ENCODE measurements at places on chromosomes 16 and 17.

GRCh38 chr17:27879987-27880608, 13.1 kb downstream of the LYRM9 start:
- peak; percentile 82 for DNase-seq

DNA sequence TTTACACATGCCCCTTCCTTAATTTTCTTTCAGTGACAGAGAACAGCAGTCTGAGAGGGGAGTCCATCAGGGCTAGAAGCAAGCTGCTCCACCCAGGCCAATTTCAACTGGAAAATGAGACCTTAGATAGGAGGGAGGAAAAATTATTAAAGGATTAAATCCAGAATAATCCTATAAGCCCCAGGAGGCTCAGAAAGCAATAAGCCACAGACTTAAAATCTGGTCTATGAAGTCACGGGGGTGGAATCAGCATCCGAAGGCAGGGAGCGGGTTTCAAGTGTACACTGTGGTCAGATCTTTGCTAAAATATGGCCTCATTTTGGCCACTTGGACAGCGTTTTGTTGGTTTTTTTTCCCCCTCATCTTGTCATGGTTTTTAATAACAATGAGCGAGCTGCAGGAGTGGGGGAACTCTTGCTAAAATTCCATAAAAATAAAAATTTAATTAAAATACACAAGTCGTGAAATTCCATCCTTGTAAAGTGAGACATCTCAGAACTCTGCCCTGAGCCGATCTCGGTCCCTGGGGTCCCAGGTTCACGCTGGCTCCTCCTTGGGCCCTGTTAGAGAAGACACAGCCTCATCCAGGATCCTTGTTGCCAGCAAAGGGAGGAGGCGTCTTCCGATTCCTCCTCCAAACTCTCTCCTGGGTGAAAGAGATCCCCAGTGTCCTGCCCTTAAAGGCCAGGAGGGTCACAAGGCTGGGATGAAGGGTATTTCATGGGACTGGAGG, 51.6 kb upstream of the ETV4 start:
- no peak for DNase-seq

DNA sequence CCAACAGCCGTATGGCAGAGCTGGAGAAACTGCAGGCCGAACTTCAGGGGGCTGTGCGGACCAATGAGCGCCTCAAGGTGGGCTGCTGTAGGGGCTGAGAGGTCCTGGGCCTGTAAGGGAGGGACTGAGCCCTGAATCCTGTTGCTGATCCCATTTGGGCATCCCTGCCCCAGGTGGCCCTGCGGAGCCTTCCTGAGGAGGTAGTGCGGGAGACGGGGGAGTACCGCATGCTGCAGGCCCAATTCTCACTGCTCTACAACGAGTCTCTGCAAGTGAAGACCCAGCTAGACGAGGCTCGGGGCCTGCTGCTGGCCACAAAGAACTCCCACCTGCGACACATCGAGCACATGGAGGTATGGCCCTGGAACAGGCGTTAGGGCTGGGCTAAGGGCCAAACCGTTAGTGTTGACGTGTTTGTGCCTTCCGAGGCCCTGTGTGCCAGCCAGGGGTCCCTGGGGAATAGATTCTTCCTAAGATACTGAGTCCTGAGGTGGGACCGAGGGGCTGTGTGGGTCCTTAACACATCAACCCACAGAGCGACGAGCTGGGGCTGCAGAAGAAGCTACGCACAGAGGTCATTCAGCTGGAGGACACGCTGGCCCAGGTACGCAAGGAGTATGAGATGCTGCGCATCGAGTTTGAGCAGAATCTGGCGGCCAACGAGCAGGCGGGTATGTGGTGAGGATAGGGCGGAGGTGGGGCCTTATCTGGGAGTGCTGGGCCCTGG, 4.2 kb downstream of the RNF40 start:
- no peak for DNase-seq

DNA sequence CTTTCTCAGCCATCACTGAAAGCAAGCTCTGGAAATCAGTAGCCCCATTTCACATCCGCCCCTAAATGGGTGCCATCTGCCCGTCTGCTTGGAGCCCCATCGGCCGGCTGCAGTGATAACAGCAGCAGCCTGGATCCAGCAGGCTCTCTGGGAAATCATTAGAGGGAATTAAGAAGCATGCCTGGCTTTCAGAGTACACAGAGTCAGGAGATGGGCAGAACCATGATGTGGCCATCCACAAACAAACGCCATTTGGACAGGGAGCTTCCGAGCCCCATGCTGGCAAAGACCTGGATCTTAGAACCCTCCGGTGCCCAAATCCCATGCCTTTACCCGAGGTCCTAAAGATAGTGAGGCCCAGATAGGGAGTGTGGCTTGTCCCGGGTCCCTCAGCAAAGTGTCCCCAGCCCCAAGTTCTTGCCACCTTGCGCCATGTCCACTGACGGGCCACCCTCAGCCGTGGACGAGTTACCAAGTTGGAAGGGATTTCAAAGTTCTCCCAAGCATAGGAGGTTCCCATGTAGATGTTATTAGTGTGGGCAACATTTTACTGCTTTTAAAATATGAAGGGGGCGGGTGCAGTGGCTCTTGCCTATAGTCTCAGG, 1.0 kb upstream of the LITAF start:
- no peak for DNase-seq

GRCh38 chr17:5511401-5512225, 25.2 kb downstream of the MIS12 start:
- DNase-seq: no peak

DNA sequence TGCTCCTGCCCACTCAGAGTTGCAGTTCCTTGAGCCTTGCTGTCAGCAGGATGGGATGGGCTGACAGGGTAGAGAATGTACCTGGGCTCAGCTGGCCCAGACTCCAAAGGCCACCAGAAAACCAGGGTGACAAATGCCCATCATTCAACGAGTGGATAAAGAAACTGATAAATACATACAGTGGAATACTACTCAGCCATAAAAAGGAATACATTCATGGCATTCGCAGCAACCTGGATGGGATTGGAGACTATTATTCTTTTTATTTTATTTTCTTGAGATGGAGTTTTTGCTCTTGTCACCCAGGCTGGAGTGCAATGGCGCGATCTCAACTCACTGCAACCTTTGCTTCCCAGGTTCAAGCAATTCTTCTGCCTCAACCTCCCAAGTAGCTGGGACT, 19.9 kb downstream of the SGSM2 start:
- DNase-seq: no peak

GRCh38 chr16:73025151-73025855, 22.6 kb downstream of the ZFHX3 start:
- DNase-seq: no peak

DNA sequence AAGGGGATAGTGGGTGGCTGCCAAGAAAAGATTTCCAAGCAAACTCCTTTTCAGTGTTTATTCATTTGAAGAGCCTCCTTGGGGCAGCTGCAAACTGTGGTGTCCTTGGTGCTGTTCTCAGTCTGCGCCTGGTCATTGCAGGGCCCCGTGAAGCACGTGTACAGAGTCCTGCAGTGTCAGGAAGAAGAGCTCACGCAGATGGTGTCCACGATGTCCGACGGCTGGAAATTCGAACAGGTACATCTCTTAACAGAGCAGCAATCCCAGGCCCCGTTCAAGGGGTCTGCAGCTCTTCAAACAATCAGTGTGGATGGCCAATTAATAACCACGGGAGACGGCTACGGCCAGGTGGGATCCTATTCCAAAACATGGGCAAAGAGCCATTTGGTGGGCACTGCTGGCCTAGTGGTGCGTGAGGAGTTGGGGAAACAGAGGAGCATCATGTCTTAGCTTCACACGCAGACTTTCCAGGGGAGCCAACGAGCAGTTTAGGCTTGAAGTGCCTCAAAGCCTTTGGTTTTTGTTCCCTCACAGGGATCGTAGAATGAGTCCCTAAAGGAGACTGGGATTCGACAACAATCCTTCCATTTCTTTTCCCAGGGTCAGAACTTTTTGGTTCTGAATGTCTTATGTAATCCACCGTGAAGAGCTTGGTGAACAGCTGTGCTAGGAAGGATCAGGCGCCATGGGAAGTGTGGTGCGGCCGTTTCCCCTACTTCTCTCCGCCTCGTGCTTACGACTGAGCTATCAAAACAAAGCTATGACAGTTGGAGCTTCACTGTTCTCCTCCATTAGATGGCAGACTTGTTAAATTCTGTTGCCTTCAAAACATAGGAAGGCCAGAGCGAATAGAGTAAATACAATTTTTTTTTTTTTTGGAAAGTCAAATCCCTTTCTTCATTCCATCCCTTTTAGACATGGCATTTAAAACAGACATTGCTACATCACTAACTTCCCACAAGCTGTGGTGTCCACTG, 12.6 kb downstream of the KCTD2 start:
- DNase-seq: no peak

DNA sequence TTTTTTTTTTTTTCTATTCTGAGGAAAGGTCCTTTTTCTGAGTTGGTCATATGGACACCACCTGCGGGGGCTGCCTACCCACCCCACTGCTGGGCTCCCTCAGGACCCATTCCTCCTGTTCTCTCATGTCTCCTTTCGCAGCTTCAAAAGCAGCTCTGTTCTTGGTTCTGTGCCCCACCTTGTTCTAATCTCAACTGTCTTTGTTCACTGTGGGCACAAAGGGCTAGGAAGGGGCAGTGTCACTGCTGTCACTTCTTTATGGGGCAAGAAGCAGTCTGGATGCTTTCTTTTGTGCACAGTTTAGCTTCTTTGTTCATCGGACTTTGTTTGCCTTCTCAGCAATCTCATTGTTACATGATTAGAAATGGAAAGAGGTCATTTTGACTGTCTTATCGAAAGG, 7.1 kb downstream of the GOSR2 start:
- no peak for DNase-seq

DNA sequence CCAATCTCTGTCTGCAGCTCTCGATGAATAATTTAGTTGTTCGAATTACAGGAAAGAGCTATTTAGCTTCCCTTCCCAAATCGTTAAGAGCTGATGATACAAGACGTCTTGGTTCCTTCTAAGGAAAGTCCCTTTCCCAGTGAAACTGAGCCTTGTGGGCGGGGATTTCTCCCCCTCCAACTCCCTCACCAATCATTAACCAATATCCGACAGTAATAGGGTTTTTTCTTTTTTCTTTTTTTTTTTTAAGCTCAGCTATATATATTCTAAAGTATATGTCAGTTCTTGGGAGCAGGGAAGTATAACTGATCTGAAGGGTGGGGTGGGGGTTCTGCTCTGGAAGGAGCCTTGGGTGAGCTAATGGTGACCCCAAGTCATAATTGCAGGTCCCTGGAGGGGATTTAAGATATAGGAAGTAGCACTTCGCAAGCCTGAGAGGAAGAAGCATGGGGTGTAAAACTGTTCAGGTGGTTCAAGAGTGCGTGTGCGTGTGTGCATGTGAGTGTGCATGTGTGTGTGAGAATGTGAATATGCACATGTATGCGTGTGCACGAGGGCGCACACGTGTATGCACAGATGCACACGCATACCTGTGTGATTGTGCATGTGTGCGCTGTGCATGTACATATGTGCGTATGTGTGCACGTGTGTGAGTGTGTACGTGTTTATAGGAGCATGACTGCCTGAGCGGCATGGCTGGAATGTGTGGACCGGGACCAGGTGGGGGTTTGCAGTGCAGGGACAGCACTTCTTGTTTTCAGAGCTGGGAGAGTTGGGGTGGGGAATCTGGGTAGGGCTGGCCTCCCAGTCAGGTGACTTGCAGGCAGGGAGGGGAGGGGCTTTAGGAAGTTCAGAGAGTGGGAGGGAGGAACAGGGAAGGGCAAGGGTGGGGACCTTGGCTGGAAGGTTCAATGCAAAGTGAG, 42.7 kb downstream of the SOCS3 start:
- DNase-seq: no peak

GRCh38 chr16:24986512-24987303, 28.5 kb downstream of the ARHGAP17 start:
- no peak for DNase-seq

DNA sequence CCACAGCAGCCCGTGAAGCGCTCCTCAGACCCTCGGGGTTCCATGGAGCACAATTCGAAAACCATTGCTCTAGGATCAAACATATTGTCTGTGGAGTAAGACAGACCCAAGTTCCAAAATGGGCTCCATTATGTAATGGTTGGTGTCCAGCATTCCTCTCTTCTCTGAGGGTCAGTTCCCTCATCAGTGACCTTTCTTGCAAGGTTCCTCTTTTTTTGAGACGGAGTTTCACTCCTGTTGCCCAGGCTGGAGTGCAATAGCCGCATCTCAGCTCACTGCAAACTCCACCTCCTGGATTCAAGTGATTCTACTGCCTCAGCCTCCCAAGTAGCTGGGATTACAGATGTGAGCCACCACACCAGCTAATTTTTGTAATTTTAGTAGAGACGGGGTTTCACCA, 28.4 kb downstream of the PLXDC1 start:
- no peak for DNase-seq

DNA sequence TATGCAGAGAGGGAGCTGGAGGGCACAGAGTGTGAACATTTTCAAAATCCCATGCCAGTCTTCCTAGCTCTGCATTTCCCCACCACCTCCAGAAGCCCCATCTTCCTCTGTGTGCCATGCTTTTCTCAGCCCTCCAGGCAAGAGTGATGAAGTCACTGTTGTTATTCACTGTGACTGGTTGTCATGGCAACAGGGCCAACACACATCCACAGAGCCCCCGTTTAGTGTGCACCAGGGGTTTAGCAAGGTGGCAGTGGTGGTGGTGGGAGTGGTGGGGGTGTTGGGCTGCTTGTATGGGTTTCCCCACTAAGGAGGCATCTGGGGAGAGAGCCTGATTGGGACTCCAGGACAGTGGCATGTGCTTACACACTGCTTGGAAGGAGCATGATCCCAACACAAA, 309.9 kb upstream of the ASIC2 start:
- no peak for DNase-seq

DNA sequence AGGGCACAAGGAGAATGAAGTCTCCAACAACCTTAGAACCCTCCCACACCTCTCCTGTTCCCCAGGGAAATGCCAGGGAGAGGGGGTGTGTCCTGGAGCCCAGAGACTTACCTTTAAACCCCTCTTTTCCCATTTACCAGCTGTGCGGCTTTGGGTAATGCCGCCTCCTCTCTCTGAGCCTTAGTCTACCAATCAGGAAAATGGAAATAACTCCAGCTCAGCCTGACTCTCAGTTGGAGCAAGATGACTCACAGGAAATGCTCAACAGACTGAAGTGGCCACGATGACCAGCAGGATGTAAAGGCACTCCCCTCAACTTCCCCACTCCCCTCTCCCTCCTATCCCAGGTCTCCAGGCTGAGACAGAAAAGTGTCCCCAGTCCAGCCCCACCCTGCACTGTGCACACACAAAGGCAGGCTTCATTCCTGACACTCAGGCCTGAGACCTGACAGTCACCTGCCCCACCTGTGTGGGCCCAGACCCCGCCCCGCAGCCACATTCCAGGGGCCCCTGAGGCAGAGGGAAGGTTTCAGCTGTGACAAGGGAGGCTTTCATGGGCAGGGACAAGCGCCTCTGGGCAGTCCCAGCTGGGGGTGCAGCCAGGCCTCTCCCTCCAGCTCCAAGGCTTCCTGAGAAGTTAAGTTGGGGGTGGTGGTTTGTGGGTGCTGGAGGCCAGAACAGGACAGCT, 3.0 kb upstream of the KRT15 start:
- DNase-seq: no peak

DNA sequence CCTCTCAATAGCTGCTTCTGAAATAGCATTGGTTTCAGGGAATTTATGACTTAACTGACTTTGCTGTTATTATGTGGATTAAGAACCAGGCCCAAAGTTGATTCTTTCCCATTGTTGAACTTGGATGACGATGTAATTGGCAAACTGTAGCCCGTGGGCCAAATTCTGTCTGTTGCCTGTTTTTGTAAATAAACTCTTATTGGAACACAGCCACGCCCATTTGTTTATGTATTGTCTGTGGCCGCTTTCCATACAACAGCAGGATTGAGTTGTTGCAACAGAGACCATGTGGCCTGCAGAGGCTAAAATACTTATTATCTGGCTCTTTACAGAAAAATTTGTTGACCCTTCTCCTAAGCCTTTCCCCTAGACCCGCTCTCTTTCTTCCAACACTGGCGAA, 31.6 kb downstream of the NTN1 start:
- DNase-seq: no peak

GRCh38 chr17:70172923-70173322, 3.6 kb downstream of the KCNJ2 start:
- no peak for DNase-seq

GRCh38 chr17:77507111-77507885, 366.5 kb downstream of the SEC14L1 start:
- no peak for DNase-seq

Data from activated CD4-positive, alpha-beta T cell treated with anti-CD3 and anti-CD28 coated beads, Interleukin-2, amount 50 U/mL, for 48 hours (primary cell).